ENCODE measurements at places on chromosomes 5 and 9.

DNA sequence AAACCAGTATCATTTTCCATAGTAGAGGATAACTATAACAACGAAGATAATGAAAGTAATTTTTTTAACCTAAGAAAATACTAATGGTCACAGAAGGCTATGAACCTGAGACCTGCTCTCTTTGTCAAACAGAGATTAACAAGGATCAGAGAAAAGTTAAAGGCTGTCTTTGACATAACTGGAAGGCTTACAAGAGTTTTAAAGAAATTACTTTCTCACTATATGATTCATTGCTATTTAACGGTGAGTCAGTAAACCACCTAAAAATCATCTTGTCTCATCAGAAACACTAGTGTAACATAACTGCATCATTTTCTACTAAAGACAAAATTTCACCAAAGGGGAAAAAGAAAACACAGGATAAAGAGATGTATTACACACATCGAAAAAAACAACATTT, 19.3 kb downstream of the MLANA start:
- DNase-seq, result no peak

GRCh38 chr9:69609156-69609555, 63.0 kb downstream of the APBA1 start:
- DNase-seq, result no peak

- no peak for DNase-seq
These were observed 17.9 kb downstream of the FCN1 start for GRCh38 chr9:134899818-134900217.

DNA sequence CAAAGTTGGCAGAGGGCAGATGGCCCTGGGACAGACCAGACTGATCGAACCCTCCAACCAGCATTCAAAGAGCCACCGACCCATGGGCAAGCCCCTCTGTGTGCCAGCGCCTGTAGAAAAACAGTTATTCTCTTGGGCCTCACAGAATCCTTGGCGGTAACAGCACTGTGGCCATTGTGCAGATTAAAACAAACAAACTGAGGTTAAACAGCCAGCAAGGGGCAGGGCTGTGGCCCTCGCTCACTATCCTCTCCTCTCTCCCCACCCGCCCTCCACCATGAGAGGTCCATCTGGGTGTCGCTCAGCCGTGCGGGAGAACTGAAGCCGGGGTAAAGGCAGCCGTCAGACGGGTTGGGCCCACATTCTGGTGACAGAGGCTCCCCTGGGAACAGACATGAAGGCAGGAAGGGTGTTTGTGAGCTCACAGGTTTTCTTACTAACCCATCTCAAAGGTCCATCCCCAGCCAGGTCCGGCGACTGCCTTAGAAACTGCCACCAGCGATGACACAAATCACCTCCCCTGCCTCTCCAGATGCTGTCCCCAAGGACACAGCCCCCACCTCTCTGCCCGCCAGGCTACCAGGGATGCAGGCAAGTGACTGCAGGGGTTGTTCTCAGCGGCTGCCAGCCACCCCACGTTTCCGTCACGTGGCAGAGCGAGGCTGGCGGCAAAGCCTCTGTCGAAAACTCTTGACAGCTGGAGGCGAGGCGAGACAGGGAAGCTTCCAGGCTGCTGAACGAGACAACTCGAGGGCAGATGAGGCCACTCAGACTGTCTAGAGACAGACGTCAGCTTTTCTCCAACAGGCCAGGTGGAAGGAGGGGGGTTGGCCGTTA, 75.8 kb upstream of the SARDH start:
- no peak for DNase-seq
